ENCODE measurements at places on chromosomes 6 and 20. TPM values are rescaled to one million over a fixed set of nuclear protein-coding genes. Genes with fewer than 3 reads are reported as not detected.

GRCh38 chr6:128515550-128516513 lies 4.6 kb downstream of the PTPRK start:
- peaks cover 31% of the 10 kb centered on the region for H3K27me3 ChIP-seq
- DNase-seq, result no peak
- H3K27ac ChIP-seq, result no peak overlapping the region
- no peak overlapping the region for H3K4me3 ChIP-seq
- no peaks in the 10 kb centered on the region for H3K36me3 ChIP-seq

DNA sequence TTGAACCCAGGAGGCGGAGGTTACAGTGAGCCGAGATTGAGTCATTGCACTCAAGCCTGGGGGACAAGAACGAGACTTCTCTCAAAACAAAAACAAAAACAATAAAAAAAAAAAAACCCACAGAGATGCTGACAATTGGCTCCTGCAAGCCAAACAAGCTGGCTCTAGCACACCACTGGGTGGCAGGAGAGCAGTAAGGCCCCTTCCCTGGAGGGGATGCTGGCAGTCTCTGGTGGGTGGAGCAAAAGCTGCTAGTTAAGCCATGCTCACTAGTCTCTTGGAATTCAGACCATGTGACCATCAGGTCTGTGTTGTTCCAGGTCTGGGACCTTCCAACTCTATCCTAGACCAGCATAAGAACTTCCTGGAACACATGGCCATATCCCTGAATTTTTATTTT lies 18.9 kb upstream of the DSN1 start:
- no peaks in the 10 kb centered on the region for H3K36me3 ChIP-seq
- H3K27ac ChIP-seq, result no peak overlapping the region
- DNase-seq, result peak; percentile 35
- no peaks in the 10 kb centered on the region for H3K4me1 ChIP-seq

DNA sequence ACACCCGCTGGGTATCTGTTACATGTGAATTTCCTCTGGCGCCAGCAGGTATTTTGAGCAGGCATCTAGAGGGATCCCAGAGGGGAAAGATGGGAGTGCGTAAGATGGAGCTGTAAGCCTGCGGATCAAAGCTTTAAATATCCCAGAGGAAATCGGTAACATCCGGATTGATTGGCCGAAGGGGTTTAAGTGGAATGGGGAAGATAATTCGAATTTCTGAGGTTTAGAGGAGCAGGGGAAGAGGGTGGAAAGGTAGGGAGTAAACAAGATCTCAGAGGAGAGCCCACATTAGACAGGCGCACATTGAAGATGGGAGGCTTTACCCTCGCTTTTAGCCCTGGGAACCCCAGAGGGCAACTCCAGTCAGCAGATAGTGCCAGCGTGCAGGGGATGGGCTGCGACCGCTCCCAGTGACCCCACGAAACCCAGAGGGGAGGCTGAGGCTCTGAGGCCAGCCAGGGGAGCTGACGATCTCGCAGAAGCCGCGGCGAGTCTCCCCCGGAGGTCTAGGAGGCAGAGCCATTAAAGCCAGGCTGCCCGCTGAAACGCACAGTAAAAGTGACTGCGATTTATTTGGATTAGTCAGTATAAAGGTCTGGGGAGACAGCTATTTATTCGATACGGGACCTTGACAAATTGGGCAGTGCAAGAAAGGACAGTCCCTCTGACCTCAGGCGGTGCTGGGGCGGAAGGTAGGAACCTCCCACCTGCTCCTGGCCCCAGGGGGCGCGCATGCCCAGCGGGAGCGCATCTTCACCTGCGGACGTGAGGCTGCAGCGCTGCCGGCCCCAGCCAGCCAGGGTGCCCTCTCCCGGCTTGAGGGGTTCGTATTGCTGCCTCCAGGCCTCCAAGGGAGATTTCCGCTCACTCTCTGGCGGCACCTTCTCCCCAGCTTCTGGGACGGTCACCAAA lies 34.3 kb upstream of the TCF21 start:
- H3K36me3 ChIP-seq, result no peaks in the 10 kb centered on the region
- peaks cover 51% of the 10 kb centered on the region for H3K27me3 ChIP-seq
- peaks cover 11% of the 10 kb centered on the region for H3K4me1 ChIP-seq
- DNase-seq, result peak; percentile 17
- no peak overlapping the region for H3K4me3 ChIP-seq

GRCh38 chr6:2502096-2502997 lies 248.4 kb downstream of the MYLK4 start:
- H3K4me3 ChIP-seq, result no peak overlapping the region
- DNase-seq, result no peak
- H3K36me3 ChIP-seq, result no peaks in the 10 kb centered on the region
- peaks cover 20% of the 10 kb centered on the region for H3K27me3 ChIP-seq
- no peaks in the 10 kb centered on the region for H3K4me1 ChIP-seq
- H3K27ac ChIP-seq, result no peak overlapping the region

DNA sequence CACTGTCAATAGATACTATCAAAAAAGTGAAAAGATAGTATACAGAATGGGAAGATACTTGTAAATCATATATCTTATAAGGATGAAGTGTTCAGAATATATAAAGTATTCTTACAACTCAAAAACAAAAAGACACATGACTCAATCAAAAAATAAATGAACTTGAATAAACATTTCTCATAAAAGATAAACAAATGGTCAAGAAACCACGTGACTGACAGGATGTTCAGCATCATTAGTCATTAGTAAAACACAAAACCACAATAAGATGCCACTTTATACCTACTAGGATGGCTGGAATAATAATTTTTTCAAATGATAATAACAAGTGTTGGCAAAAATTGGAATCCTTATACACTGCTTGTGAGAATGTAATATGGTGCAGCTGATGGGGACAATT lies 729.1 kb upstream of the HS3ST5 start:
- DNase-seq, result no peak
- H3K4me3 ChIP-seq, result no peak overlapping the region
- no peaks in the 10 kb centered on the region for H3K4me1 ChIP-seq
- H3K36me3 ChIP-seq, result no peaks in the 10 kb centered on the region
- H3K27me3 ChIP-seq, result no peaks in the 10 kb centered on the region
- no peak overlapping the region for H3K27ac ChIP-seq

GRCh38 chr20:4371623-4372251 lies 350.0 kb upstream of the PRND start:
- no peak overlapping the region for H3K4me3 ChIP-seq
- H3K27ac ChIP-seq, result no peak overlapping the region
- H3K36me3 ChIP-seq, result peaks cover 2% of the 10 kb centered on the region
- H3K4me1 ChIP-seq, result peaks cover 37% of the 10 kb centered on the region
- peaks cover 10% of the 10 kb centered on the region for H3K27me3 ChIP-seq
- DNase-seq, result no peak

DNA sequence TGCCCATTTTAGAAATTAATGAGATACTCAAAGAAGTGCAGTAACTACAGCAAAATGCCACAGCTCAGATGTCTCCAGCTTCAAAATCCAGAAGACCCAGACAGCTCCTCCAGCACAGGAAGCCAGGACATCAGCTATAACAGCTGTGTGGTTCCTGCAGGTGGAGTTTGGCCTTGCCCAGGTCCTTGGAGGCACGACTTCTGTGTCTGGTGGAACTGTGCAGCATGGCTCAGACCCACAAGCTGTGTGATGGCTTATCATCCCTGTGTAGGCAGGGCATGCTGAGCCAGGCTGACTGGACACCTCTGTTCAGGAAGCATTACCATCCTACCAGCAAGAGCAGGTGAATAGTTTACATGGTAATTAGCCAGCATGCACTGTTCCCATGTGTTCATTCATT lies 26.5 kb upstream of the CD93 start:
- DNase-seq, result no peak
- peaks cover 4% of the 10 kb centered on the region for H3K4me1 ChIP-seq
- H3K27ac ChIP-seq, result no peak overlapping the region
- H3K36me3 ChIP-seq, result no peaks in the 10 kb centered on the region

- peaks cover 32% of the 10 kb centered on the region for H3K27me3 ChIP-seq
- DNase-seq, result no peak
- no peaks in the 10 kb centered on the region for H3K4me1 ChIP-seq
- H3K27ac ChIP-seq, result no peak overlapping the region
- no peaks in the 10 kb centered on the region for H3K36me3 ChIP-seq
These were observed 30.4 kb downstream of the KCNB1 start for GRCh38 chr20:49452011-49452482.

DNA sequence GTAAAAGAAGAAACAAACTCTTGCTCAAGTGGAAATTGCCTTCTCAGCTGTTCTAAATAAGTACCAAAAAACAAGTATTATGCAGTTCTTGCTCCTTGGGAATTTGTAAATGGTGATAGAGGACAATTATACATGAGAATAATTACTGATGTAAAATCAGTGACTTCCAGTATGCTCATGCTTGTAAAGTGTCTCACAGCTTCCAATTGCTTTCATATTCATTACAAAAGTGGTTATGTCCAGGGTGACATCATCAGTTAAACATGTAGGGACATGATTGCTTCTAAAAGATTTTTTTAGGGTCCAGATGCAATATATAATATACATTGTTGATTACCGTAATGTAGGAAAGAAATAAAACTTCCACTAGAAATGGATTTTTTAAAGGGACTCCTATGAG lies 122.8 kb upstream of the B3GAT2 start:
- DNase-seq, result no peak
- H3K4me1 ChIP-seq, result no peaks in the 10 kb centered on the region
- H3K27me3 ChIP-seq, result peaks cover 5% of the 10 kb centered on the region

The MYLK2 gene
- 0.39 TPM for total RNA-seq

DNA sequence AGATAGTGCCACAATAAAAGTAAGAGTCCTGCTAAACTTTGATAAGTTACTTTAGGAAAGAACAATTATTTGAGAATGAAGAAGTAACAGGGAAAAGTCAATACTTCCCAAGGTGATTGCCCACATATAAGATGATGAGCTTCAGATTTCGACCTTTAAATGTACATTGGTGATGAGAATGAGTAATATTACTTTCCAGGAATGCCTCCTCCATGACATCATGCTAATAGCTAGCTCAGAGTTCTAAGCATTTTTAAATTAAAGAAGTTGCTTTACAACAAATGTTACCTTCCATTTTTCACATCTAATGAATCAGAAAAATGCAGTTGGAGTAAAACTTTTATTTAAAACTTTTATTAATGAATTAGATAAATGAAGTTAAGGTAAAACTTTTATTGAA lies 22.5 kb upstream of the OPN5 start:
- no peak for DNase-seq
- H3K4me1 ChIP-seq, result no peaks in the 10 kb centered on the region
- H3K4me3 ChIP-seq, result no peak overlapping the region
- H3K27me3 ChIP-seq, result peaks cover 13% of the 10 kb centered on the region
- no peak overlapping the region for H3K27ac ChIP-seq

- DNase-seq, result no peak
- no peak overlapping the region for H3K27ac ChIP-seq
- H3K4me1 ChIP-seq, result peaks cover 3% of the 10 kb centered on the region
These were observed 70.6 kb downstream of the MRPL14 start for GRCh38 chr6:44056392-44057237.

The FOXQ1 gene
- total RNA-seq, result not detected

DNA sequence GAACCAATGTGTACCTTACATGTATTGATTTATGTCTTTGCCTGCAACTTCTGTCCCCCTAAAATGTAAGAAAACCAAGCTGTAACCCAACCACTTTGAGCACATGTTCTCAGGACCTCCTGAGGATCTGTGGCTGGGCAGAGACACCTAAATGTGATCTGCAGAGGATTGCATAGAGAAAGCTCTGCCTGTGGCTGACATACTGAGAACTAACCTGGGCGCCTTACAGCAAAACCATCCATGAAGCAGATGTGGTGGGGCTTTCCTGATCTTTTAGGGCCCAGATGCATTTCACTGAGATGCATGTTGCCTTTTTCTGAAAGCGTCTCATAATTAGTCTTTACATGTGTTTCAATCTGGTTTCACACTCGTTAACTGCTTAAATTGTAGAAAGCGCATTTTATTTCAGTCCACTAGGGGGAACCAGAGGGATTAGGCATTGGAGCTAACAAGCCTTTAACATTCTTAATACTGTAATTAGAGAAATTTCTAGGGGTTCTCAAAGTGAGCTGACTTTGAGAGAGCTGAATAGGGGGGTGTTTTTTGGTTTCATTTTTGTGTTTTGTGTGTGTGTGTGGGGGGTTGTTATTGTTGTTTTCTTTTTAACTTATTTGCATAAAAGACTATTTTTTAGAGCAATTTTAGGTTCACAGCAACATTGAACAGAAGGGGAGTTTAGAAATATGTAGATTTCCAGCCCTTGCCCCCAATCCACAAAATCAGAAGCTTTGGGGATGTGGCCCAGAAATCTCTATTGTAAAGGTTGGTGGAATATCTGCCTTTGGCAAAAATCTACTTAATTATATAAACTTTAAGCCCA lies 50.9 kb upstream of the FAM184A start:
- H3K36me3 ChIP-seq, result no peaks in the 10 kb centered on the region
- H3K4me1 ChIP-seq, result peaks cover 6% of the 10 kb centered on the region
- no peak overlapping the region for H3K4me3 ChIP-seq
- no peak for DNase-seq
- no peaks in the 10 kb centered on the region for H3K27me3 ChIP-seq

The DAAM2 gene
- not detected for total RNA-seq

The ZNF184 gene
- total RNA-seq, result 14.5 TPM

All from activated CD4-positive, alpha-beta T cell treated with anti-CD3 and anti-CD28 coated beads for 36 hours (primary cell).